ENCODE measurements at places on chromosomes 13 and 19.

- DNase-seq, result no peak
Measured at GRCh38 chr13:30934381-30934780, 1.9 kb downstream of the TEX26 start.

- DNase-seq, result no peak
Measured at GRCh38 chr13:62846302-62846701, 1430.7 kb upstream of the PCDH20 start.

- no peak for DNase-seq
Measured at GRCh38 chr13:26718146-26718545, 42.4 kb downstream of the GPR12 start.

GRCh38 chr13:101098873-101099272 lies 317.4 kb downstream of the NALCN start:
- no peak for DNase-seq

DNA sequence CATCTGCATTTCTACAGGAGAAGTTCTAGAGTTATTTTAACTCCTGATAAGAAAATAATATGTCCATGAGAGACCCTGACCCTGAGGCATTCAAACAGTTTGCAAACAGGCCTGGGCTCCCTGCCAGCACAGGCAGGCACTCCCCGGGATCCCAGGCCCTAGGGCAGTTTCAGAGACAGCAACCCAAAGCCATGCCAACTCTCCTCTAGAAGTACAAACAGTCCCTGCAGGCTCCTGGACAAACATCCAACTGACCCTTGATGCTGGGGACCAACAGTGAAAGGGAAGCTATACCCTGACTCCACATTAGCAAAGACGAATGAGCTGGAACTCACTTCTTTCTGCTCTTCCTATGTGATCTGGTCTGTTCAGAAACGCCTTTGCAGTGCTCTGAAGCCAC lies 44.8 kb downstream of the CCDC70 start:
- DNase-seq, result peak; percentile 39

GRCh38 chr13:44648392-44649103 lies 72.4 kb upstream of the TSC22D1 start:
- no peak for DNase-seq

DNA sequence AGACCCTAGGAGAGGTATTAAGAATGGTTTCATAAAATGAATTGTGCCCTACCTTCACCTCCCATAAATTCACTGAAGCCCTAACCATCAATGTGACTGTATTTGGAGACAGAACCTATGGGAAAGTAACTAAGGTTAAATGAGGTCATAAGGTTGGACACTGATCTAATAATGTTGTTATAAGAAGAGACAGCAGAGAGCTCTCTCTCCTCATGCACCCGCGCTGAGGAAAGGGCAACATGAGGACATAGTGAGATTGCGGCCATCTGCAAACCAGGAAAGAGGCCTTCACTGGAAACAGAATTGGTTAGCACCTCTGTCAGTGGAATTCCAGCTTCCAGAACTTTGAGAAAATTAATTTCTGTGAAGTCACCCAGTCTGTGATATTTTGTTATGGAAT lies 1396.1 kb upstream of the MIR17HG start:
- DNase-seq, result no peak

DNA sequence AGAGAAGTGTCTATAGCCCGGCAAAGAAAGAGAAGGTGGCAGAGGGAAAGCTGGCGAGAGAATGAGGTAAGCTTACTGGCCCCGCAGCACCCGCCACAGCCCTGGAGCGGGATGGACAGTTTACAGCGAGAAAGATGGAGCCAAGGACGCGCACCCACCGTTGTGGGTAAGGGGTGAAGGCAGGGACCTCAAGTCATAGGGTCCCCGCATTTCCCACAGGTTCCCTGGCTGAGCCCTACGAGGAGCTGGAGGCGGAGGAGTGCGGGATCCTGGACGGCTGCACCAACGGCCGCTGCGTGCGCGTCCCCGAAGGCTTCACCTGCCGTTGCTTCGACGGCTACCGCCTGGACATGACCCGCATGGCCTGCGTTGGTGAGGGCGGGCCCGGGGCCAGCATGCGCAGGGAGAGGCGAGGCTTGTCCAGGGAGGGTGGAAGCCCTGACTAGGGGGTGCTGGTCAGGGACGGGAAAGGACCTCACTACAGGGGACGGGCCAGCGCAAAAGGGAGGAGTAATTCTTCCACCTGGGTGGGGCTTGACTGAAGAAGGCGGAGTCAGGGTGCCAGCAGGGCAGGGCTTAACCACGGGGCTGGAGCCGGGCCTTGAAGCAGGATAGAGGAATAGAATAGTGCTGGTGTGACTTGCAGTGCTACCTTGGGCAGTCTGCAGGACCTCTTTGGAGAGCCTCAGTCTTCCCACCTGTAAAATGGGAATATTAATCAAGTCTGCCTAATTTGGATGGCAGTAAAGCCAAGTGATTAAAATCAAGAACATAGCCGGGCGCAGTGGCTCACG lies 26.5 kb downstream of the LTBP4 start:
- DNase-seq, result no peak

GRCh38 chr19:19304186-19304965 lies 15.9 kb downstream of the SUGP1 start:
- no peak for DNase-seq

Data from NCI-H345 (cell line).